ENCODE measurements at places on chromosomes 3 and 15. TPM values are rescaled to one million over a fixed set of nuclear protein-coding genes. Genes with fewer than 3 reads are reported as not detected.

The GABRB3 gene
- 0.63 TPM for polyA plus RNA-seq

The PSMD2 gene
- polyA plus RNA-seq, result 363 TPM

The GABRA5 gene
- polyA plus RNA-seq, result 3.6 TPM

The C3orf80 gene
- polyA plus RNA-seq, result not detected

The COL6A6 gene
- polyA plus RNA-seq, result not detected

The SCAANT1 gene
- not detected for polyA plus RNA-seq

The GRK7 gene
- polyA plus RNA-seq, result not detected

The SPTBN5 gene
- 0.30 TPM for polyA plus RNA-seq

The NR2E3 gene
- 0.16 TPM for polyA plus RNA-seq

- DNase-seq, result peak; percentile 76
These were observed 283.1 kb upstream of the NR2F2 start for GRCh38 chr15:96047255-96047931.

- peak; percentile 2 for DNase-seq
These were observed 223.0 kb upstream of the LRRFIP2 start for GRCh38 chr3:37397396-37397795.

GRCh38 chr3:38353151-38353550 is 6.6 kb downstream of the XYLB start:
- no peak for DNase-seq

DNA sequence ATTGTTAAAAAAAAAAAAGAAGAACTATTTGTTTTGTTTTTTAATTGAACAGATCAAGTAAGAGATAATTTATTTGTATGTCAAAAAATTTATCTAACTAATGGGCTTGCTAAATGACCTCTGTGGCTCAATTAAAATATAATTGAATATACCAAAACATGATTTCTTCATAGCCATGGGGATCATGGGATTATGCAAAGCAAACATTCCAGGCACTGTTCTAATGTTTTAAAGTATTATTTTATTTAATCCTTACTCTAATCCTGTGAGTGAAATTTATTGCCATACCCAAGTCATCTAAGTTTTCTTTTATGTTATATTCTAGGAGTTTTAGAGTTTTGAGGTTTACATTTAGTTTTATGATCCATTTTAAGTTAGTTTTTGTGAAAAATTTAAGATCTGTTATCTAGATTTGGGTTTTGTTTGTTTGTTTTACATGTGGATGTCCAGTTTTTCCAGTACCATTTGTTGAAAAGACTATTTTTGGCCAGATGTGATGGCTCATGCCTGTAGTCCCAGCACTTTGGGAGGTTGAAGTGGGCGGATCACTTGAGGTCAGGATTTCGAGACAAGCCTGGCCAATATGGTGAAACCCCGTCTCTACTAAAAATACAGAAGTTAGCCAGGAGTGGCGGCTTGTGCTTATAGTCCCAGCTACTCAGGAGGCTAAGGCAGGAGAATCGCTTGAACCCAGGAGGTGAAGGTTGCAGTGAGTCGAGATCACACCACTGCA is 52.3 kb upstream of the CNOT10 start:
- DNase-seq, result no peak

- DNase-seq, result no peak
These were observed 409.4 kb downstream of the PDCD6IP start for GRCh38 chr3:34207806-34208205.

DNA sequence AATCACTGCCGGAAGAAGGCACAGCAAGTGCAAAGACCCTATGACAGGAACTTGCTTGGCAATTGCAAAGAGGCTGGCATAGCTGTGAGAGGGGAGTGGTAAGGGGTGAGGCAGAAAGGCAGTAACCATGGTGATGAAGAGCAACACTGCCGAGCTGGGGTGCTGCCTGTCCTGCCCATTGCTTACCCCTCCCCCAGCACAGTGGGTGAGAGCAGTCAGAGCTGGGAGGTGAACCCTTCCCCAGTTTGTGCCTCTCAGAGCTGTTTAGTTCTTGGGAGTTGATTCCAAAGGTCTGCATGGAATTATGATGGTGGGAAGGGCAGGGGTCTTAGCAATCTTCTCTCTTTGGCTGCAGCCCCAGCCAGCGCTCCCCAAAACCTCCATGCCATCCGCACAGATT is 8.8 kb downstream of the TYRO3 start:
- no peak for DNase-seq

DNA sequence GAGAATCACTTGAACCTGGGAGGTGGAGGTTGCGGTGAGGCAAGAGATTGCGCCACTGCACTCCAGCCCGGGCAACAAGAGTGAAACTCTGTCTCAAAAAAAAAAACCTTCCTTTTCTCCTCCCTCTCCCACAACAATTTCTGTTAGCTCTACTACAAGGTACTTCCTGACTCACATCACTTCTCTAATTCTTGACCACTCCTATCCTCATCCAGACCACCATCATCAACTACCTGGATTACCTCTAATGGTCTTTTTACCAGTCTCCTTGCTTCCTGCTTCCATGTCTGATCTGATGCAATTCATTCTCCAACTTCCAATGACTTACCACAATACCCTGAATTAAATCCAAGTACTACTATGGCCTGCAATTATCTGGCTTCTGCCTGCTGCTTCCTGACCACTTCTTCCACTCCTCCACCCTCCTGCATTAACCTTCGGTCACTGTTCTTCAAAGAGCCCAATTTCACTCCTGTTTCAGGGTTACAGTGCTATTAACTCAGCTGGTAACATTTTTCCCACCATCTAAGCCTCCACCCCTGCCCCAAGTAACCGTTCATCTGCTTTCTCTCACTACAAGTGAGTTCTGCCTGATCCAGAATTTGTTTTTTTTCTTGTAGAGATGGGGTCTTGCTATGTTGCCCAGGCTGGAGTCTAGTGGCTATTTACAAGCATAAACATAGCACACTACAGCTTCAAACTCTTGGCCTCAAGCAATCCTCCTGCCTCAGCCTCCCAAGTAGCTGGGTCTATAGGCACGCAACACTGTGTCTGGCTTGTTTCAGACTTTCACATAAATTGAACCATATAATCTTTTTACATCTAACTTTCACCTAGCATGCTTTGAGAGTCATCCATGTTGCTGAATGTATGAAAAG is 27.8 kb downstream of the DCAF1 start:
- DNase-seq, result no peak

- no peak for DNase-seq
These were observed 526.1 kb upstream of the GBE1 start for GRCh38 chr3:82287562-82287961.

DNA sequence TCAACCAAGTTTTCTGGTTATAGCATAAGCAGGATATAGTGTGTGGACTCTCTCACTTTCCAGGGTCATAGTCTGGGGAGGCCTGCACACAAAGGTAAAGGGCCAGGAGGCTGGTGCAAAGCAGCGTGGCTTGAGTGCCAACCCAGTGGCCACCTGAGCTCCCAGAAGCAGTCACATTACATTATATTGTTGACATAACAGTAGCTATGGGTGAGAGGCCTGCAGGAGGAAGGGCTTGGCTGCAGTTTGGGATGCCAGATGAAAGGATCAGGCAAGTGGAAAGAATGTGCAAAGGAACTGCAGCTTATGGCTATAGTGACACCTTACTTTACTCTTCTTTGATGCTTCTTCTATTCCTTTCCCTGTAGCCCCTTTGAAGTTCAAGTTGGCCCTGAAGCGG is 96.5 kb downstream of the FLNB start:
- no peak for DNase-seq

DNA sequence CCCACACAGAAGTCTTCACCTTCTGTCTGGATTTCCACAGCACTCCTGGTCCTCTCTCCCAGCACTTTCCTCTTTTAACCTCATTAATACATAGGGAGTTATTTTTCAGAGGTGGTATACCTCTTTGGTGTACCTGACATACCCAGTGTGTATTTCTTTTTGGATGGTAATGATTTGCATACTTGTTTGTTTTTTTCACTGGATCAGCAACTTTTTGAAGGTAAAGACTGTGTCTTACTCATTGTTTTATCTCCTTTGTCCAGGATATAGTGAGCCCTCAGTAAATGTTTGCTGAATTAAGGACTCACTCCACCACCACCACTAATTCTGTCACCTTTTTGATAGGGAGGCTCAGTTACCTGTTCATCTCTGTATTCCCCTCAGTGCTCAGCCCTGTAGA is 52.1 kb downstream of the SACM1L start:
- DNase-seq, result no peak

DNA sequence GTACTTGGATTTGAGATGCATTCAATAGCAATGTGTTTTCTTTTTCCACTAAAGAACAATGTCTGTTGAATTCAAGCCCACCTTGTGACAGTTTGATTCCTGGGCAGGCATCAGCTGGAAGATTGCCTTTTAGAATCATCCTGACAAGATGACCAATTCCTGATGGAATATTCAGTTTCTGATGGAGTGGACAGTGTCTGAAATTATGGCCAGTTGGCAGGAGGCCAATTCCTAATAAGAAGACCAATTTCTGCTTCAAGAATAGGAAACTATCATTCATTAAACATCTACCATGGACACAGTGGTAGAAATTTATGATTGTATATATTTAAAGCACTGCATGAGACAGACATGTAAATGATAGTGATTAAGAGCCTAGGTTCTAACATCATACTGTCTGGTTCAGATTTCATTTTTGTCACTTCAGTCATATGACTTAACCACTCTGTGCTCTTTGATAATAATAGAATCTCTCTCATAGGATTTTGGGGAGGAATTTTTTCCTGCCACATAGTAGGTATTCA is 133.6 kb downstream of the CLSTN2 start:
- no peak for DNase-seq

GRCh38 chr15:25706176-25706955 is 156.8 kb downstream of the ATP10A start:
- no peak for DNase-seq

Data from AG04450 (cell line).